ENCODE measurements at places on chromosomes 12 and 14.

- no peak for DNase-seq
Observed at GRCh38 chr14:63551332-63551731, 8.2 kb upstream of the PPP2R5E start.

GRCh38 chr14:22213120-22213519, 375.9 kb downstream of the DAD1 start:
- DNase-seq: no peak

DNA sequence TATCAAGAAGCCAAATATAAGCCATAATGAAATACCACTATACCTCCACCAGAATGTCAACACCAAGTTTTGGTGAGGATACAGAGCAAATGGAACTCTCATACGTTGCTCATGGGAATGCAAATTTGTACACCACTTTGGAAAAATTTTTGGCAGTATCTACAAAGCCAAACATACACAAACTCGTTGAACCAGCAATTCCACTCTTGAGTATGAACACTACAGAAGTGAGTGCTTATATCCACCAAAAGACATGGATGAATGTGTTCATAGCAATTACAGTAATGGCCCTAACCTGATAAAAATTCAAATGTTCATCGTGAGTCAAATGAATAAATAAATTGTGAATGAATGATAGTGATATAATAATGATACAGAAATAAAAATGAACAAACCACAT, 24.8 kb downstream of the C12orf71 start:
- DNase-seq: no peak

GRCh38 chr14:75748336-75748735, 87.3 kb downstream of the TTLL5 start:
- no peak for DNase-seq

- DNase-seq: no peak
Observed at GRCh38 chr14:104982548-104983230, 2.9 kb upstream of the CLBA1 start.

DNA sequence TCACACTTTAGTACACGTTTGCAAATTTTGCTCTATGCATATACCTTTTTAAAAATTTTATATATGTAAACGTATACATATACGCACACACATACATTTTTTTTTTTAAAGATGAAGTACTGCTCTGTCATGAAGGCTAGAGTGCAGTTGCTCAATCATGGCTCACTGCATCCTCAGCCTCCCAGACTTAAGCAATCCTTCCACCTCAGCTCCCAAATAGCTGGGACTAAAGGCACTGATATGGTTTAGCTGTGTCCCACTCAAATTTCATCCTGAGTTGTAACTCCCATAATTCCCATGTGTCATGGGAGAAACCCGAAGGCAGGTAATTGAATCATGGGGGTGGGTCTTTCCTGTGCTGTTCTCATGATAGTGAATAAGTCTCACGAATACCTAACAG, 220.8 kb upstream of the CAND1 start:
- DNase-seq: no peak

- DNase-seq: no peak
Observed at GRCh38 chr14:104401785-104402184, 177.8 kb upstream of the C14orf180 start.

DNA sequence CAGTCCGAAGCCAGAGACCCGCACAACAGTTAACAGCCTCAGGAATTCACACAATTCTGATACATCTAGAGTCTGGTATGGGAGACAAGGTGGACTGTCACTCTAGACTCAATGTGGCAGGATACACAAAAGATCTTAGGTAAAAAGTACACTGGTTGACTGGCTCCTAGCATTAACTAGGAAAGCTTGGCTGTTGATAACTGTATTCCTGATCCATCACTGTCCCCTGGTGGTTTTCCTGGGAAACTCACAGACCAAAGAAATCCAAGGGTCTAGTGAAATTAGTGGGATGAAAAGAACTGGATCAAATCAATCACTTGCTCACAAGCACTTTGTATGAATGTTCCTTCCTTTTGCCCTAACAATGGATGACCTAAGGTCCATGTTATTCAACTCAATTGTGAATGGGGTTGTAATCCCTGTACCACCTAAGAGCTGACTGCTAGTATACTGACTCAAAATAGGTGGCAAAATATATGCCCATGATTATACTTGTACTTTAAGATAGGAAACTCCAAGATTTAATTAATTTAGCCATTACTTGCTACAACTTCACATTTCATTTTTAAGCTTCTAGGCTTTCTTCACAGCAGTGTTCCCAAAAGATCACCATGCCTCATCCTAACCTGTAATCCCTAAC, 14.0 kb downstream of the NPC2 start:
- DNase-seq: no peak

DNA sequence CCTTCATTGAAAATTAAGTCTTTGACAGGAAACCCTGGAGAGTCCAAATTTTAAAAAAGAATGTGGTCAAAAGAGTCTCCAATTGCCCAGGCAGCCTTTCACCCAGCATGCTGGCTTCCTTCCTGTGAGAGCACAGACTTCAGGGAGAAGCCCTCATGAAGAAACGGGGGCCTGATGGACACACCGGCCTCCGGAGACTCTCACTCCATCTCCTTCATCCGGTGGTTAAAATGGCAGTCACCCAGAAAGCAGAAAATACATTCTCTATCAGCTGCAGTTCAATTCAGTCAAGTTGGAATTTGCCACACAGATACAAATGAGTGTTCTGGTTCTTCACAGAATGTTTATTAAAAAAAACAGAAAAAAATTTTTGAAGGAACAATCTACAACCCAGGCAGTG, 56.5 kb downstream of the CPM start:
- DNase-seq: no peak

DNA sequence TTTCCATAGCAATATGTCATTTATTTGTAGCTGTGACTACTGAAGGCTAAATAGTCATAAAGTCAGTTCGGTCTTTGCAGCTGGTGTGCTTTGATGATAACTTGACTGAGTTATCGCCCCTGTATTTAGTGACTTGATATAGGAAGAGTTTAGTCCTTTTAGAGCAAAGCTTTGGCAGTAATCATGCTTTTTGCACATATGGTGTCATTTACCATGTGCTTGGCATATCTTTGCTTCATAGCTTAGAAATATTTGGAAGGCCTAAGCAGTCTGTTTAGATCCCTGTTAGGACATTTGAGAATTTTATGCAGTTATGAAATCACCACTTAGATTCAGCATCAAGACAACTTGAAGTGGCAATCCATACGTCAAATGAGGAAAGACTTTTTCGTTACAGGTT, 31.6 kb downstream of the POLR3B start:
- DNase-seq: no peak

GRCh38 chr12:43988838-43989560, 153.1 kb downstream of the TMEM117 start:
- DNase-seq: no peak

GRCh38 chr14:100850841-100851585, 25.1 kb downstream of the MEG3 start:
- peak; percentile 77 for DNase-seq

DNA sequence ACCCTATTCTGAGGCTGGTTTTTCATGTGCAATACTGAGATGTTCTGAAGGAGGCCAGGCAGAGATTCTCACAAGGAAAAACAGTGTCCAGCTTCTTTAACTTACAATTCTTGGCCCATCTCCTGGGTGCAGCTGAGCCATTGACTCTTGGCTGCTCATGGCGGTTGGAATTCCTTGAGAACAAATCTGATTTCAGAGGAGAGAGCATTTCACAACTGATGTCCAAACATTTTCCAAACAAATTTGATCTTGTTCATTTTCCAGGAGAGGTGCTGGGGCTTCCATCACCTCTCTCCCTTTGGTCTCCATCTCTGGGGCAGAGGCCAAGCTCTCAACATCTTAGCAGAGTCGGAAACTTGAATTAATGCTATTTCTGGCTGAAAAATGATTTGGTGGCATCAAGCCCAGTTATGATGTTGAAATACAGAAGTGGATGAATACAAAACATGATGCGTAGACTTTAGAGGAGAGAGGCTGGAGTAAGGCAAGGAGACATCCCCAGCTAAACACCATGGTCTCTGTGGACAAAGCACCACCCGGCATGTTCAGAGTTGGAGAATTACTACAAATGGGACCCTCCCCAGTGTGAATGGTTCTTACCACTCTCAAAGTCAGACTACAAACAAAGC, 593.0 kb downstream of the VRK1 start:
- DNase-seq: no peak
